ENCODE measurements at places on chromosomes 4 and X.

DNA sequence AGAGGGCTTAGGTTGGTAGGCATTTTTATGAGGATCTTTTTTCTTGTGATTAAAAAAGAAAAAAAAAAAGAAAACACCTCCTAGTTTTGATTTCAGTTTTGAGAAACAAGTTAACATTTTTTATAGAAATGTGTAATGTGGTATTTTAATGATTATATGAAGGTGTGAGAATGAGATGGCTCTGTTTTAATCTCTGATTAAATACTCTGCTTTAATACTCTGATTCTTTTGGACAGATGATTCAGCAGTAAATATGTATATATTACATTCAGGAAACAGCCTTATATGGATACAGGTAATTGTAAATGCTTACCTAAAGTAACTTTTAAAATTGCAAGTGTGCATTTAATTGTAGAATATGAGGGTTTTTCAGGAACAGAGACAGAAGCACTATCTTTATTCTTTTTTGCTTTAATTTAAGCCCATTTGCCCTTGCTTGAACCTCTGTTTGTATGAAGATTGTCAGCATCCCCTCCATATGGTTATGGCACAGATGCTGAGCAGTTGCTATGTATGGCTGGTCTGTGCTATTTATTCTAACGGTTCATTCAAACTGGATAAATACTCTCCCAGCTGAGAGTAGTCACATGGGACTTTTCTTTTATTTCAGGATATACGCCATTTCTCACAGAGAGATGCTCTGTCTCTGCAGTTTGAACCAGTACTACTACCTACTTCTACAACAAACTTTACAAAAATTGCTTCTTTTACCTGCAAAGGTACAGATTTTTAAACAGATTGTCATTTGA, 101.0 kb upstream of the TLR2 start:
- no peak for DNase-seq

- no peak for DNase-seq
Observed at GRCh38 chr4:117327491-117327890, 242.1 kb upstream of the TRAM1L1 start.

DNA sequence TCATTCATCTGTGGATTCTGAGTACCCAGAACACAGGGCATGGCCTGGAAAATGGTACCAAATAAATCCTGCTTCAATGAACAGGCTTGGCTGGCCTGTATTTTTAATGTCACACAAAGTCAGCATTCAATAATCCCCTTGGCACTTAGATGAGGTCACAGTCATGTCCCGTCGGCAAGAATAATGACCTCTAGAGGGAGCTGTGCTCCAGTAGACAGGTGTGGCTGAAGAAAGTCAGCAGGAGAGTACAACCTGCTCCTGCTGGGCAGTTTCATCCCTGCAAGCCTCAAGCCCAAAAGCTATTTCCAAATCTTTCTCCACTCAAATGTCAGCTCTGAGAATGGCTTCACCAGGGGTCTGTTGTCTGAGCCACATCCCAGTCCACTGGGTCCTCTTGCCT, 404.0 kb upstream of the F9 start:
- DNase-seq = no peak

GRCh38 chr4:31139767-31140166, 419.6 kb downstream of the PCDH7 start:
- no peak for DNase-seq

- DNase-seq = no peak
Observed at GRCh38 chrX:133794126-133794525, 191.3 kb downstream of the GPC3 start.

DNA sequence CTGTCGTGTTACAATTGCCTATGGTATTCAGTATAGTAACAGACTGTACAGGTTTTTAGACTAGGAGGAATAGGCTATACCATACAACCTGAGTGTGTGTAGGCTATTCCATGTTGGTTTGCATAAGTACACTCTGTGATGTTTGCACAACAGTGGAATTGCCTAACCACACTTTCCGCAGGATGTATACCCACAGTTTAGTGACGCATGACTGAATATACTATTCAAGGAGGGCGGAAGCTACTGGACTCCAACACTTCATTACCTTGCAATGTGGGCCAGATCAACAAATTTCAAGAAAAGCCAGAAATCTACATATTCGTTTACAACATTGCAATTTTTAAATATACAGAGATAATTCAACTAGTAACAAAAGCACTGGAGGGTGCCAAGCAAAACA, 317.2 kb downstream of the PDGFC start:
- no peak for DNase-seq

DNA sequence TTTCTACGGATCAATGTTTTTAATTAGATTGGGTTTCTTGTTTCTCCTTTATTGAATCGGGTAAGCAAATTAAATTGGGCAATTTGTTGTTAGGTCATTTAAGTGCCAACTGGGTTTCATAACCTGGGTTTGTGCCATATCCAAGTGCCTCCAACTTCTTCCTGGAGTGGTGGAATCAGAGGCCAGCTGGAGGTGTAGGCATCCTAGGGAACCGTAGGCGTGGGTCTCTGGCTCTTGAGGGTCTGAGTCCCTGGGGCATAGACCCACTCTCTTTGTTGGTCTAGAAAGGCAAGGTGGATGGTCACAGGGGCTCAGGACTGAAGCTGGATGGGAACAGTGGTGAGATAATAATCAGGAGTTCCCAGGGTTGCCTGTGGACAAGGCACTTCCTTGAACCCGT, 18.3 kb downstream of the CNGA2 start:
- DNase-seq = no peak

DNA sequence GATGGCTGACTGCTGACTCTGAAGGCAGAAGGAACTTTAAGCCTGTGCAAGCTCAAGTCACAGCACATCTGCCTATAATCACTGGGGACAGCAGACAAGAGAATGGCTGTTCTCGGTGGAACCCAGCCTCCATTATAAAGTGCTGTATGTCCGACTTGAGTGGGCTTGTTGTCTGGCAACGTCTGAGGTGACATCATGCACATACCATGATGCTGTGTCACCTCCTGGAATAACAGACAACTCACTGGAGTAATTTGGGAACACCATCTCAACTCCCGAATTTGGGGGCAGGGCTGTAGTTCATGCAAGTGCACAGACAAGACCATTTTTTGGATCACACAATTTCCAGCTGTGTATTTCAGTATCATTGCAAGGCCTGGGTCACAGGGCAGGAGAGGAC, 59.8 kb upstream of the GPM6B start:
- DNase-seq = no peak
